ENCODE measurements at places on chromosomes 16 and 17. TPM values are rescaled to one million over a fixed set of nuclear protein-coding genes. Genes with fewer than 3 reads are reported as not detected.

Gene STH
- total RNA-seq = not detected

Gene SOX8
- 10.0 TPM for total RNA-seq

DNA sequence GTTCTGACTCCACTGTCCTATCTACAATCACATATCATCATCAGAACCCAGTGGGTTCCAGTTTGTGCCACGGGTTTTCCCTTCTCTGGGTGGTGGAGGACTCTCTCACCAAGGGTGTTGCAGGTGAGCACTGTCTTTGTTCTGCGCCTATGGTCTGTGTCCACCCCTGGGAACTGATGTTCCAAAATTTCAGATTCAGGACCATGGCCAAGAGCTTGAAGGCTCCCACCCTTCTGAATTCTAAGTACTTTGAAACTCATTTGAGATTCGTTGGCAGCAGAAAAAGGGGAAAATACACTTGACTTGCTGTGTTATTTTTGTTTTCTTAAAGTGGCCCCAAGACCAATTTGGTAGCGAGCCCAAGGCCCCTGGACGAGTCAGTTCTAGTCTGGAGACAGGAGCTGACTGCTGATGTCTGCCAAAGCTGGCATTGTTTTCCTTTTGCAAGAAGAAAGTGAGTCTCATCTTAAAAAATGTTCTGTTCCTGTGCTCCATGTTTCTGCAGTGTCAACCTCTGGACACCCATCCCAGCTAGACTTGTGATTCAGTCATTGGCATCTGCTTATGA is 310.9 kb downstream of the HAPSTR1 start:
- DNase-seq = no peak

DNA sequence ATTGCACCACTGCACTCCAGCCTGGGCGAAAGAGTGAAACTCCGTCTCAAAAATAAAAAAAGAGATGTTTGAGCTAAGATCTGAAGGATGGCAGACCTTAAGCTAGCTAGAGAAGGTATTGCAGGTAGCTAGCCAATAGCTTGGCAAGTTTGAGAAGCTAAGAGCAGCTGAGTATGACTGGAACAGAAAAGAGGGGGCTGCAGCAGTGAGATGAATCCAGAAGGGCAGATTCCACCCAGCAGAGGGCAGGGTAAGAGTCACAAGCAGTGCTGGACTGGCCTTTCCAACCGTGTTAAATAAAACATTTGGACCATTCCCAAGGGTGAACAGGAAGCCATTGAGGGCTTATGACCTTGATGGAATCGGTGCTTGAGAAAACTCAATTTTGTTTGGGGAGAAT is 5.7 kb upstream of the PHAF1 start:
- DNase-seq = peak; percentile 77

DNA sequence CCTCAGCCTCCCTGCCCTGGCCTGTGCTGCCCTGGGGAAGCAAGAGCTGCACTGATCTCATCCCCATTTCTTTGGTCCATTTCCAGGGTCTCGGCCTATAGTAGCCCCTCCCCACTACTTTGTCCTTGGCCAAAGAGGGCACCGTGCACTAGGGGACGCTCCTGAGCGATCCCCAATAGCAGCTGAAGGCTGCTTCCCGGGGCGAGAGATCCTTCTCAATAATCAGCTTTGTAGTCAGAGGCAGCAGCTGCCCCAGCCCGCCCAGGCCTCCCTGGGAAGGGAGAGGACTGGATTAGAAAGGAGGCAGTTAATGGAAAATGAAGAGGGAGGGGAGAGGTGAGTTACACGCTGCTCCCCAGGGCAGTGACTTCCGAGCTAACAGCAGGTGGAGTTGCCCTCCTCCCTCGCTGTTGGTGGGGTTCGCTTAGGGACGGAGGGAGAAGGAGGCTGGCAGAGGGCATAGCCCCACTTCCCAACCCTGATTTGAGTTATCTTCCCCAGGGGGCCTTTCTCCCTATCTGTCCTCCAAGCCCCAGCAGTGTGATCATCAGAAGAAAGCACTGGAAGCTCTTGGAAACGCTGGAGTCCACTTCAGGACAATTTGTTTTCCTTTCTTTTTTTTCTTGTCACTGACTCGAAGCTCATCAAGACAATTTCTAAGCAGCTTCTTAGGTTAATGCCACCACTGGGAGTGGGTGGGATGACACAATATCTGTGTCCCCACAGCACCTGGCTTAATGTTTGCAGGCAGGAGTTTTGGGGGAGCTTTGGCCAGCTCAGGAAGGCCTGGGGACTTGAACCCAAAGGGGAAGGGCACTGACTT is 2.6 kb downstream of the MXRA7 start:
- DNase-seq = peak; percentile 93

- no peak for DNase-seq
These were observed 565 bp upstream of the XAF1 start for GRCh38 chr17:6755281-6755680.

DNA sequence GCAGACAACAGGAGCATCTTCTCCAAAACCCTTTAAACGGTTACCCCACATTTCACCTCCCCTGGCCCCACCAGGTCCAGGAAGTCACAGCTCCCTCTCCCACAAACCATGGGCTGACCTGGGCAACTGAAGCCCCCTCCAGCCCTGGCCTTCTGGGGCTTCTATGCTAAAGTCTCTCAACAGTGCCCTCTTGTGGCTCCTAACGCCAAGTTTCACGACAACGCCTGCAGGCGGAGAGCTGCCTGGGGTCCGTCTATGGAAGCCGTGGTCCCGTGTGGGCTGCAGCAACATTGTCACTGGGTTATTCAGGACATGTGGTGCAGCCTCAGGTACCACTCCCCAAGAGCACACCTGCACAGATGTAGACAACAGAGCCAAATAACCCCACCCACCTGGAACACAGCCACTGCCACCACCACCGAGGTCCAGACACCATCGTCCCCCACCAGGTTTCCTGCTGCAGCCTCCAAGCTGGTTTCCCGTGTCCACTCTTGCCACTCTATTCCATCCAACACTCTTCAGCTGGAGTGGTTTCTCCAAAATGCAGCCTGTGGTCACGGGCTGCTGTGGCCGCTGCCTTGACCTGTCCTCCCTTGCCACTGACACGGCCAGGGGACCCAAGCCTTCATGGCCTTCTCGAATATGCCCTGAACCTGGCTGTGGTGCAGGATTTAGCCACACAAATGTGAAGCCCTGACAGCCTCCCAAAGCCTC is 19.1 kb downstream of the C16orf95 start:
- DNase-seq = peak; percentile 93

DNA sequence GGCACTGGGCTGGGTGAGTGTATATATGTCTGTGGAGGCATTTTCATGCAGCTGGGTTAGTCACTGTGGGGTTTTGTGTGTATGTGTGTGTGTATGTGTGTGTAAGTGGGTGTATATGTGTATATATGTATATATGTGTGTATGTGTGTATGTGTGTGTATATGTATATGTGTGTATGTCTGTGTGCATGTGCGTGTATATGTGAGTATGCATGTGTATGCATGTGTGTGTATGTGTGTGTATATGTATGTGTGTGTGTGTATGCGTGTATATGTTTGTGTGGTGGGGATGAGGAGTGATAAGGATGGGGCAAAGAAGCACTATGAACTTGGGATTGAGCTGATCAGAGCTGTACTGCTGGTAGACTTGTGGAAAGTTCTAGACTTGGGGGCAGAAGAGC is 29.0 kb upstream of the PLLP start:
- no peak for DNase-seq

DNA sequence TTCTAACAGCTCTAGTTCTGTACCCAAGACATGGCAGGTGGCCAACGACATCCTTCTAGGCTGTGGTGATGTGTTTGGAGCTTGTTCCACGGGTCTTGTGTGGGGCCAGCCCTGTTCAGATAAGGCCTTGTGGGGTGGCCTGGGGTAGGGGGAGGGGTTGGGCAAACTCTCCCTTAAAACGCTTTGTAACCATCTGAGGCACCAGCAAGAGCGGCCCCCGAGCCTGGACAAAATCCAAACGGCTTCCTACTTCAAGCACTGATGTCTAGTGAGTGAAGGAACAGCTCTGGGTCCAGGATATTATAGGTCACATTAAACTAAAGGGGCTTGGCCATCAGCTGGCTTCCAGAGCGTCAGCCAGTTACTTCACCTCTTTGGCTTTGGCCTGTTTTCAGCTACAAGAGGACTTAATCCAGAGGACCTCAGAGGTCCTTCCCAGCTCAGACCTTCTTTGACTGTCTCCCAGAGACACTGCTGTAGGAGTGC is 11.9 kb downstream of the SERPINF1 start:
- peak; percentile 19 for DNase-seq

DNA sequence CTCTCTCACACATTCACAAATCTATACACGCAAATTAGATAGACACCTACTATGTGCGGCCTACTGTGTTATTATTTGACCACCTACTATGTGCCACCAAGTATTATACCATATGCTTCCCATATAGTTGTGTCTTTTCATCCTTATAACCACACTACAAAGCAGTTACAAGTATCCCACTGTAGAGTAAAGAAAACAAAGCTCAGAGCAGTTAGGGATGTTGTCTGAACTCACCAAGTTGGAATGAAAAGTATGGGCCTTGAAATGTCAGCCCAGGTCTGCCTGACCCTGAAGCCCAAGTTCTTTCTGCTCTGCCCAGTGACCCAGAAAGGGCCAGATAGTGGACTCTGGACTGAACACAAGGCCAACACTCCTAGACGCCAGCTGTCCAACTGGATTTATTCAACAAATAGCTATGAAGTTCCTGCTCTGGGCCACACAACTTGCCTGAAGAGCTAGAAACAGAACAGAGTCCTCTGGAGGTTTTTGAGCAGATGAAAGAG is 8.5 kb downstream of the KRT37 start:
- no peak for DNase-seq

DNA sequence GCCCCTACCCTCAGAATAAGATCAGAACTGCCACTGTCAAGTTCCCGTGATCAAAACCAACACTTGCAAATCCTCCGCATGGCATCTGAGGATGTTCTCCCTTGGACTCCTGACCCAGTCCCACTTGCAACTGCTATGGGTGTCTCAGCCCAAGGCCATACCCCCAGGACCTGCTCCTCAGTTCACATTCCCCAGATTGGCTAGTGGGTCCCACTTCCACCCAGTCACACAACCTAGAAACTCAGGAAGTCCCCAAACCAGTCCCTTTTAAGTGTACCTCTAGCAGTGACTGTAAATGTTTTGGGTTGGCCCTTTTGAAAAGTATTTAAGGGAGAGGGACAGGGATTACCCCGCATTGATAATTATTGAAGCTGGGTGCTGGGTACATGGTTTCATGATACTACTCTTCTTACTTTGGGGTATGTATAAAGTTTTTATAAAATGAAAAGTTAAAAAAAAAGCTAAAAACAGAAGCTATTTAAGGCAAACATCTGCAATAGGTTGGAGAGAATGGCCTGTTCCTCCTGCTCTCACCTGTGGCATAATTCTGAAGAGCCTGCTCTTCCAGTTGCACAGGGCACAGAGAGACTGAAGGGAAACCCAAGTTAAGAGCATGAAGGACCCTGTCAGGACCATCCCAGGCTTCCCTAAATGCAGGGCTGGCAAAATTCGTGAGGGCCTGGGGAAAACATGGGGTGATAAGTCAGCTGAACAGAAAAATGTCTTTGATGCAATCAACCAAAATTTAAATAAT is 42.5 kb downstream of the ERN1 start:
- no peak for DNase-seq

Measured in H7 (cell line).